ENCODE measurements at places on chromosomes 5 and 9.

DNA sequence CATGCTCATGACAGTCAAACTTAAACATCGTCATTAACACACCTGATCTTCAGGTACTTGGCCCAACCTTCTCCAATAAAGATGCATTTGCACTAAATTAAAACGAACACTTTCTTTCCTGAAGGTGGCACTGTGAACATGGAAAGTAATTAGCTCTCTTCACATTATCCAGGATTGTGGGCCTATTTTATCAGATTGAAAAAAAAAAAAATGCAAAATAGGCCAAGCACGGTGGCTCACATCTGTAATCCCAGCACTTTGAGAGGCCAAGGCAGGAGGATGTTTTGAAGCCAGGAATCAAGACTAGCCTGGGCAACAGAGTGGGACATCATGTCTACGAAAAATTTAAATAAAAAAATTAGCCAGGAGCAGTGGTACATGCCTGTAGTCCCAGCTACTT is 14.4 kb upstream of the CDC20B start:
- no peak for DNase-seq

DNA sequence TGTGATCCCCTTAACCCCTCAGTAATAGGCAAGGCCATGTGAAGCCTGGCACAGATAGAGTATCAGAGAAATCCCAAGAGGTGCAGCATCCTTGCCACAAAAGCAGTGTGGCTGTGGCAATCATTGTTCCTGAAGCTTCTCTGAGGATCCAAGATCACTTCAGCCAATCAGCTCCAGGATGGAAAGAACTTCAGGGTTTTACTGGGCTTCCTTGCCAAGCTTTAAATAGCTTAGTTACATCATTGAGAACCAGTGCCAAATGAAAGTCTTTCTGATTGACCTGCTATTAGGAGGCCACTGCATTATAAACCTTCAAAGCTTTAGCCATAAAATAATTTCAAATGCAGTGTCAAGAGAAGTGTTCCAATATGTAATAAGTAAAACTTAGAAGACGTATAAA is 430.6 kb downstream of the PIK3R1 start:
- peak; percentile 11 for DNase-seq

DNA sequence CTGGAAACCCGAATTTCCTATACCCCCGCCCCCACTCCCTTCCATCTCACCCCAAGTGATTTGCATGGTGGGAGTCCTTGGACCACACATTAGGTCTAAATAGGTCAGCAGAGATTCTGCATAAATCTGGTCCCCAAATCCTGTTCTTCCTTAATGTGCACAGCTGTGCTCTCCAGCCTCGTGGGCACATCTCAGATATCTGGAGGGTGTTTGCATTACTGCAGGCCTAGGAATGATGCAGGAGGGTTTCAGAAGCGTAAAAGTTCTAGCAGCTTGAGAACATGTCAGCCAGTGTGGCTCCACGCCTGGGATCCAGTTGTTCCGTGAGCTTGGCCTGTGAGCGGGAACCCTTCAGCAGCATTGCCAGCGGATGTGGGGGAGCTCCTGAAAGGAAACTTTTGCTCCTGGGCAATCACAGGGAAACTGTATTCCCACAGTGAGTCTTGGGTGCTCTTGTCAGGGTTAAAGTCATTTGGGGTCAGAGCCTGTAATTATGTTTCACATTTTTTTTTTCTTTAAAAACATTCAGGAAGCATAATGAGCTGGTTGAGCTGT is 12.9 kb downstream of the ARHGAP26 start:
- DNase-seq, result no peak

DNA sequence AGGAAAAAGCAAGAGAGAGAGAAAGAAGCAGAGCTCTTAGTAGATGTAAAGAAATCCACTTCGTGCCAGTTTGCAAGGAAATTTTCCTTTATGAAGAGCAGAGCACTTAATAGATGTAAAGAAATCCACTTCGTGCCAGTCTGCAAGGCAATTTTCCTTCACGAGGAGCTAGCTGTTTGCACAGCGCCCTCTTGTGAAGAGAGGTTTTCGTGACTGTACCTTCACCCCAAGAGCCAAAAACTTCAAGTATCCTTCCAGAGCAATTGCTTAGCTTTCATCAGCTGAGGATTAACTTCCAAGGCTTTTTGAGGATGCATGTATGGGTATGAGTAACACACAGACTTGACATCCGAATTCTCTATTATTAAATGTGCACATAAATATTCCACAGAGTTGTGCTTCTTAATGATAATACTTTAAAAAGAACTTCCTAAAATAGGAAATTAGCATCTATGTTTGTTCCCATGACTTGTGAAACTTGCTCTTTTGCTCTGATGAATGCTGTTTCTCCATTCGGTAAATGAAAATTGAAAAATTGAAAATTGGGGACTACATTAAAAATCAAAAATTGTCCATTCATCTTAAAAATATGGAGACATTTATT is 525.6 kb downstream of the PDE4D start:
- peak; percentile 8 for DNase-seq

DNA sequence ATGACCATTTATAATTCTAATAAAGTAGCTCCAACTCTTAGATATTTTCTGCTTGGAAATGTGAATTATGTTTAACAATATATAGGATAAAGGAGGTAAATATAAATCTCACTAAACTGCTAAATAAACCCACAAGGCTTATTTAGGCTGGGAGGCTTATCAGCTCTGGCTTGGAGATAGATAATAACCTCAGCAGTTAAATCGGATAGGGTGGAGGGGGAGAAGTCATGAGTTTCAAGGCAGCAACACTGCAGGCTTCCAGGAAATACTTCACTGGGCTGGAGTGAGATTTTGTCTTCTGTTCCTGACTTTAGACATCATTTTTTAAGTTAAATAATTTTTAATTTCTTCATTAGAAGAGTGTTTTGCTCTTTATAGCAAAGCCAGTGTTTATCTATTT is 80.0 kb upstream of the ITGA2 start:
- no peak for DNase-seq

DNA sequence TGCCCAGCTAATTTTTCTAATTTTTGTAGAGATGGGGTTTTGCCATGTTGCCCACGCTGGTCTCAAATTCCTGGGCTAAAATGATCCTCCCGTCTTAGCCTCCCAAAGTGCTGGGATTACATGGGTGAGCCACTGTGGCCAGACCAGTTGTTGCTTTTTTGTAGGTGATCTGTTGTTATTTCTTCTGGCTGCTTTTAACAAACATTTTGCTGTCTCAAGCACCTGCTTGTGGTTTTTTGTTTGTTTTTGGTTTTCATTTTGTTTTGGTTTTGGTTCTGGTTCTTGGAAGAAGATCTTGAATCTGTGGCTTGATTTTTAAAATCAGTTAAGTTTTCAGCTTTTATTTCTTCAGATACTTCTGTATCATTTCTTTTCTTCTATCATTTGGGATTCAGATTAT is 21.1 kb downstream of the ERCC6L2 start:
- no peak for DNase-seq

- no peak for DNase-seq
Observed at GRCh38 chr5:115934388-115934974, 27.8 kb upstream of the LVRN start.

DNA sequence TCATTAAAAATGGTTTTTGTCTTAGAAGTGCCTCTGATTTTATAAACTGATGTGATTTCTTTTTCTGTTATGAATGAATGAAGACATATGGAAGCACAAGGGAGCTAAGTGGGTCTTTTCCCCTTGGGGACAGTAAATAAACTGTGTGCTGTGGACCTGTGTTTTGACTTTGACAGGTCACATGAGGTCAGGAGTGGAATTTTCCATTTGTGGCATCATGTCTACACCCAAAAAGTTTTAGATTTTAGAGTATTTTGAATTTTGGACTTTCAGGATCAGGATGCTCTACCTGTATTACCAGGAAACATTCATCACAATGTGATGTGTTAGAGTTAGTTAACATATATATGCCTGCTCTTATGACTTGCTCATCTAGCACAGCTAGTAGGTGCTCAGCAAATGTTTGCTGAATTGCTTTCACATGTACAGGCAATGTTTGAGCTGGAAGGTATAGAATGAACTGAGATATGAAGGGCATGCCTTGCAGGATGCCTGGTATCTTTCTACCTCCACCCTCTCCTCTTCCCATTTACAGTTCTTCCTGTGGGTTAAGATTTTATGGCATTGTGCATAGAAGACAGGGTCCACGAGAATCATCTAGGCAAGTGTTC is 73.2 kb upstream of the NR3C1 start:
- no peak for DNase-seq

DNA sequence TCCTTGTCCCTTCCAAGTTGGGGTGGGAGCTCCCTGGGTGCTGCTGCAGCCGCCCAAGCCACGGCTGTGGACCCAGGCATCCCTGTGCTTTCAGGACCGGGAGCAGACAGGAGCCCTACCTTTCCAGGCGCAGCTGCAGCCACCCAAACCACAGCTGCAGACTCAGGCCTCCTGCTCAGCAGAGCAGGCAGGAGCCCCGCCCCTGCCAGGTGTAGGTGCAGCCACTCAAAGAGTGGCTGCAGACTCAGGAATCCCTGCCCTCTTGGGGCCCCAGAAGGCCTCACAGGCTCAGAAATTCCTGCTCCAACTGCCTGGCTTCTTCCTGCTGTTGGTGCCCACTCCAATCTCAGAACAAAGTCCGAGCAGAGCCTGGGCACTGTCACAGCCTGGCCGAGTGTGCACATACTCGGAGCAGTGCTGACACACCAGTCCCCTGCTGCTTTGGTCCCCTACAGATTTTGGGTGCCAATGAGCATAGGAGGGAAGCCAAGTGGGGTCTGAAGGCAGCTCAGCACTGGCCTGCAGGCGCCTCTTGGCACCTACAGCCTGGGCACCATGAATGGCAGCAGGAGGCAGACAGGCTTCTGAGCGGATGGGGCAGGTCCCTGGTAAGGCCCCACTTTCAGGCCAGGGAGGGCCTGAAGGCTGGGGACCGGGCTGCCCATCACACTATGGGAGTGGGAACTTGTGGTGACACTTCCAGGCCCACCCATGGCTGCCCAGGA is 6.0 kb upstream of the TESK1 start:
- no peak for DNase-seq

DNA sequence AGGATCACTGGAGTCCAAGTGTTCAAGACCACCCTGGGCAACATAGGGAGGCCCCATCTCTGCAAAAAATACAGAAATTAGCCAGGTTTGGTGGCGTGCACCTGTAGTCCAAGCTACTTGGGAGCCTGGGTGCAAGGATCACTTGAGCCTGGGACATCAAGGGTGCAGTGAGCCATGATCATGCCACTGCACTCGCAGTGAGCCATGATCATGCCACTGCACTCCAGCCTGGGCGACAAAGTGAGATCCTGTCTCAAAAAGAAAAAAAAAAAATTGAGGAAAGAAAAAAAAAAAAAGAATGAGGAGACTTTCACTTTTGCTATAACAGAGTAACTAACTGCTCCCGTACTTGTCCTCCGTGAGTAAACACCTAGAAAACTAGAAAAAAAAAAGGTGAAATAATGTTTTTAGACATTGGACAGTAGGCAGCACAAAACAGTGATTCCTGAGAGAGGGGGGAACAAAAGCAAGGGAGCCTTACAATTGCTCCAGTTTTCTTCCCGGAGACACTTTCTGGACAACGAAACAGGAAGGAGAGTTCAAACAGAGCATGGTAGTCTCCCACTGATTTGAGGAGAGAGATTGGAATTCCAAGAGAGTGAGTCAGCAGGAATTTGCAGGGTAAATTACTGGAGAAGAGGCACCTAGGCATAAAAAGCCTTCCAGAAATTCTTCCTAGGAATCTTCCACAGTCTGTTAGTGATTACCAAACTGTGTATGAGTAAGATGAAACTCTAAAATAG is 6.9 kb upstream of the ZBTB5 start:
- DNase-seq, result peak; percentile 97

GRCh38 chr5:7763621-7764072 is 87.3 kb downstream of the CFAP90 start:
- no peak for DNase-seq

DNA sequence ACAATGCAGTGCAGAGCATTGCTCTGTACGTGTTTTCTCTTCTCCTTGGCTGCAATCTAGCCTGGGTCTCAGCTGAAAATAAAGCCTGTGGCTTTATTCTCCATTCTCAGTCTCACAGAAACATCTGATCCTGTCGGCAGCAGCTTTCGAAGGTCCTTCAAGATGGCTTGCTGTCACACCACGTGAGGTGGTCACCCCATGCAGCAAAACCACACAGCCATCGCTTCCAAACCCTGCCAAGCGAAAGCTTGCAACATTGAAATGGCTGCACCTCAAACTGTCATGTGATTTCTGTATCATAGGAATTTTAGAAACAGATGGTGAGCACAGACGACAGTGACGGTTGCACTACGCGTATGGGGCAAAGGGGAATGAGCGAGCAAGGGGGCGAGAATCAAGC is 98.5 kb upstream of the SMARCA2 start:
- no peak for DNase-seq

- no peak for DNase-seq
Observed at GRCh38 chr5:164065266-164065665, 559.8 kb downstream of the MAT2B start.

DNA sequence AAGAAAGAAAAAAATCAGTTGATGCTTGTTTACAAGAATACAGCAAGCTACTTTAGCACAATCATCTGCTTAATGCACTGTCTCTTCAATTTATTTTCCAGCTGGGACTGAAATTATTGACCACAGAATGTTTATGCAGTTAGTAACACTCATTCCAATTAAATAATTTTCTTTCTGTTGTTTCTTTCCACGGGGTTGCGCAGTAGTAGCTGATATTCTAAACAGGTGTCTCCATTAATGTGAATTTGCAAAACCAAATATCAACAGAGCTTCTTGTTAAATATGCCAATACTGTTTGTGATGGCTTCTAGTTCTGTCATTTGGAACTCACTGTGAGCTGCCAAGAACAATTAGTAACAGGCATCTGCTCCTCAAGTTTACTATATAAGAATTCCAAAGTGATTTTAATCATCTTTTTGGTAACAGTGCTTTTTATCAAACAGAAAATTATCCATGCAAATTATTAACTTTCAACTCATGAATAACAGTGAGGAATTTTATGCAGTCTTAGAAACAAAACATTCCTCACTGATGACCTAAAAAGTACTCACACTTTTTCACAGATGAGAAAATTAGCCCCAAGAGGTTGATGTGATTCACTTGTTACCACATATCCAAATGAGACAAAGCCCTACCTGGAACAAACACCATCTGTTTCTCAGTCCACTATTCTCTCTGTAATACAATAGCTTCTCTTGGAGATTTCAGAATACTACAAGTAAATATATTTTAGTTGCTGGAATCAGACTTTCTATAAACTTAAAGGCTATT is 567.6 kb upstream of the RGMB start:
- DNase-seq, result peak; percentile 26

GRCh38 chr5:56326116-56326515 is 93.0 kb upstream of the ANKRD55 start:
- no peak for DNase-seq

DNA sequence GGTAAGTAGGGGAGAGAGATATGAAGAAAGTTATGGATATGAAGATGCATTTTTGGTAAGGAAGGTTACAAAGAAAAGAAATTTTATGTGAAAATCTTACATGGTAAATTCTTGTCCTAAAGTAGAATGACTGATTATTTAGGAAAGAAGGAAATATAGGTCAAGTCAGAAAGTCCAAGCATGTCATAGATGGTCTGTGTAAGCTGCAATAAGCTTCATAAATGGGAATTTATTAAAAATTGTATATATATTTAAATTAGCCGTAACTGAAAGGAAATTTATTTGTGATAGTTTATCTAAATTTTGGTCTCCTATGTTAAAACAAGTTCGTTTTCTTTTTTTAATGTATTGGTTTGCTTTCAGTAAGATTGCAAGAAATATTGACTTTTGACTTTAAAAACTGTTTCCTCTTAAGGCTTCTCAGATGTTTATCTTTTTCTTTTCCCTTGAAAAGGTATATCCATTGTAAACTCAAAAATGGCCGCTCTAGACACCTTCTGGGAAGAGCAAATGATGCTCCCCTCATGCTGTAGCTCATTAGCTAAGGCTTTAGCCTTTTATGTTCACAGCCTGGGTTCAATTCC is 46.8 kb upstream of the HAPLN1 start:
- DNase-seq, result no peak

GRCh38 chr5:52119768-52120167 is 667.9 kb upstream of the ITGA1 start:
- DNase-seq, result no peak
